ENCODE measurements at places on chromosomes 3 and 15. TPM values are rescaled to one million over a fixed set of nuclear protein-coding genes. Genes with fewer than 3 reads are reported as not detected.

The LRRIQ4 gene
- total RNA-seq: 0.25 TPM

The IDH3A gene
- 67.5 TPM for total RNA-seq

The UQCC5 gene
- 3.2 TPM for total RNA-seq

The PLA2G4D gene
- total RNA-seq: not detected

The SMAD6 gene
- total RNA-seq: 31.9 TPM

The LEKR1 gene
- not detected for total RNA-seq

The ISY1 gene
- 14.4 TPM for total RNA-seq

The SMCO1 gene
- total RNA-seq: not detected

The NEDD4 gene
- 15.4 TPM for total RNA-seq

The SLC9C1 gene
- total RNA-seq: 0.72 TPM

The DPPA2 gene
- not detected for total RNA-seq

The AADACL2 gene
- total RNA-seq: 1.1 TPM

The POC1A gene
- 1.1 TPM for total RNA-seq

The GOLGA8H gene
- total RNA-seq: 1.2 TPM

The IQCF5 gene
- not detected for total RNA-seq

The ZMYND10 gene
- 0.96 TPM for total RNA-seq

The RTP4 gene
- total RNA-seq: 3.0 TPM

The FETUB gene
- total RNA-seq: not detected

The CCRL2 gene
- total RNA-seq: 6.8 TPM

The RBSN gene
- 22.7 TPM for total RNA-seq

The TRANK1 gene
- 31.5 TPM for total RNA-seq

The CD200 gene
- 4.6 TPM for total RNA-seq

The EPHB3 gene
- total RNA-seq: 3.1 TPM

The MORC1 gene
- total RNA-seq: not detected

The NOP10 gene
- 137 TPM for total RNA-seq

The KNL1 gene
- 0.19 TPM for total RNA-seq

The CRYGS gene
- 3.1 TPM for total RNA-seq

The GPR160 gene
- 5.5 TPM for total RNA-seq

The KBTBD13 gene
- not detected for total RNA-seq

The ADGRG7 gene
- not detected for total RNA-seq

The SLC7A14 gene
- under 0.01 TPM for total RNA-seq

The IRAK2 gene
- 23.8 TPM for total RNA-seq

The RUBCN gene
- 43.1 TPM for total RNA-seq

The CRELD1 gene
- total RNA-seq: 52.3 TPM

The C3orf33 gene
- total RNA-seq: 2.2 TPM

The IQCH gene
- total RNA-seq: 1.1 TPM

The TXNRD3 gene
- total RNA-seq: 8.8 TPM

The GOLGA6L6 gene
- total RNA-seq: not detected

The P3H2 gene
- total RNA-seq: 11.7 TPM

The KIF15 gene
- total RNA-seq: 1.7 TPM

The CHRNA7 gene
- total RNA-seq: 1.3 TPM

The B3GNT5 gene
- 42.0 TPM for total RNA-seq

The SCAANT1 gene
- total RNA-seq: not detected

The GOLGA6L10 gene
- total RNA-seq: 1.3 TPM

The GABRR3 gene
- total RNA-seq: not detected

The KLHL6 gene
- 21.5 TPM for total RNA-seq

The EDEM1 gene
- 58.6 TPM for total RNA-seq

The TSC22D2 gene
- 15.8 TPM for total RNA-seq

The OR5K4 gene
- not detected for total RNA-seq

The CORO2B gene
- total RNA-seq: 4.7 TPM

The SPTSSB gene
- 0.09 TPM for total RNA-seq

The MESP2 gene
- not detected for total RNA-seq

The IL17RE gene
- total RNA-seq: 8.8 TPM

The IDH2 gene
- total RNA-seq: 32.5 TPM

The NUP210 gene
- total RNA-seq: 4.3 TPM

The COL6A5 gene
- total RNA-seq: not detected

The THOC7 gene
- 39.2 TPM for total RNA-seq

The POLQ gene
- 0.06 TPM for total RNA-seq

The CCDC9B gene
- 5.8 TPM for total RNA-seq

The GPR62 gene
- 0.24 TPM for total RNA-seq
